Ascending aorta (tissue), 2 donors: ENCODE measurements at places on chromosomes 16 and 17. TPM values are rescaled to one million over a fixed set of nuclear protein-coding genes. Genes with fewer than 3 reads are reported as not detected.

PRRT2 gene
- 5.0 TPM for total RNA-seq

IL34 gene
- 116 TPM for total RNA-seq

MYH3 gene
- total RNA-seq = 0.32 TPM

TEKT3 gene
- total RNA-seq = not detected

DNA sequence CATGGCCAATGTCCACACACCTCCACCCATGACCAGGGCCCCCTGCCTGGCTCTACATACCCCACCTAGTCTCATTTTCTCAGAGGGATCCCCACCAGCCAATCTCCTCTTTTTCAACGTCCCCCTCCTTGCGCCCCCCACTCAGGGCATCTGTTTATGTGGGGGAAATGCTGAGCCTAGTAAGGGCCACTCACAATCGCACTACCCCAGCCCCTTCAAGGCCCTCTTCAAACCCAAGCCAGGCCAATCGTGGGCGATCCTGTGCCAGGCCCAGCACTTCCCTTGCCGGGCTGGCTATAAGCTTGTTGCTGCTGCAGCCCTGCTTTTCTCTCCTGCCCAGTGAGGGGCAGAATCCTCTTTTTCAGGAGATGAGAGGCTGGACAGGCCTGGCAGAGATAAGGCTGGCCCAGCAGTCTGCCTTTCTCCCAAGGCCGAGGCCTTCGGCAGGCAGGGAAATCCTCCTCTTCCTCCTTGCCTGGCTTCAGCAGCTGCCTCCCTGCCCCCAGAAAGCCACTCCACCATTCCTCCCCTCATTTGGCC lies 16.1 kb downstream of the HSD11B2 start:
- no peak for DNase-seq

- DNase-seq = no peak
Observed at GRCh38 chr17:48014595-48015111, 22.9 kb downstream of the COPZ2 start.

DNA sequence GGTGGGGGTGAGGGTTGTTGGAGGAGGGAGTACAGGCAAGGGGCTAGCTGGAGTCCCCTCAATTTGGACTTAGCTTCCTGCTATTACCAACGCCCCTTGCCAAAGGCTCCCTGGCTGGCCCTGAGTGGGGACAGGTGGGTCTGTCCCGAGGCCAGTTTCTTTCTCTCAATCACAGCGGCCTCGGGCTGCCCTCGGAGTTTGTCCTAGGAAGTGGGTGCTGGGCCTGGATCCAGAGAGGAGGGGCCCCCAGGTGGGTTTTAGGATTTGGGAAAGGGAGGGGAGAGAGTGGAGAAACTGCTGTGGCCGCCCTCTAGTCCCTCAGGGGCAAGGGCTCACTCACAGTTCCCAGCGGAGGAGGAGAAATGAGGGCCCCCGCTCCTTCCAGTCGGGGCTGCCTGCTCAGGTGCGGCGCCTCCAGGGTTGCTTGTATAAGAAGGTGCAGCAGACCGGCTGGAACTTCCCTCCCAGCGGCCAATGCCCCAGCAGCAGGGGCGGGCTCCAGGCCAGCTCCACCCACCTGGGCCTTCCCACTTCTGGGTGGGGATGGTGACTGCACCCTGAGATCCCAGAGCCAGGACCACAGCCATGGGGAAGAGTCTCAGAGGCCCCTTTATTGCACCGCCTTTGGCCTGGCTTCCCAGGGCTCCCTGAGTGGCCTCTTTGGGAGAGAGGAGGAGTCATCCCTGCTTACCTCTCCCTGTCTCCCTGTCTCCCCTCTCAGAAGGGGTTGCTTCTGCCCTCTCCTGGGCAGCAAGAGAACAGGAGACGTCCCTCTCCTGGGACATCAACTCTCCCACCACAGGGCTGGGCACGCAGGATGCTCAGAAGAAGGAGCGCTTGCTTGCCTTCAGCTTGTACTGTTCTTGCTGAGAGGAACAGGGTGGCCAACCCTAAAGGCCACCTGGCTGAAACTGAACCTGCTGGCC lies 112.0 kb upstream of the SMURF2 start:
- peak; percentile 60 for DNase-seq

- DNase-seq = no peak
Observed at GRCh38 chr17:15436473-15437302, 30.7 kb downstream of the CDRT4 start.

- DNase-seq = no peak
Observed at GRCh38 chr17:33513769-33514168, 220.7 kb upstream of the ASIC2 start.

- no peak for DNase-seq
Observed at GRCh38 chr16:14028202-14028601, 42.9 kb upstream of the MRTFB start.

DNA sequence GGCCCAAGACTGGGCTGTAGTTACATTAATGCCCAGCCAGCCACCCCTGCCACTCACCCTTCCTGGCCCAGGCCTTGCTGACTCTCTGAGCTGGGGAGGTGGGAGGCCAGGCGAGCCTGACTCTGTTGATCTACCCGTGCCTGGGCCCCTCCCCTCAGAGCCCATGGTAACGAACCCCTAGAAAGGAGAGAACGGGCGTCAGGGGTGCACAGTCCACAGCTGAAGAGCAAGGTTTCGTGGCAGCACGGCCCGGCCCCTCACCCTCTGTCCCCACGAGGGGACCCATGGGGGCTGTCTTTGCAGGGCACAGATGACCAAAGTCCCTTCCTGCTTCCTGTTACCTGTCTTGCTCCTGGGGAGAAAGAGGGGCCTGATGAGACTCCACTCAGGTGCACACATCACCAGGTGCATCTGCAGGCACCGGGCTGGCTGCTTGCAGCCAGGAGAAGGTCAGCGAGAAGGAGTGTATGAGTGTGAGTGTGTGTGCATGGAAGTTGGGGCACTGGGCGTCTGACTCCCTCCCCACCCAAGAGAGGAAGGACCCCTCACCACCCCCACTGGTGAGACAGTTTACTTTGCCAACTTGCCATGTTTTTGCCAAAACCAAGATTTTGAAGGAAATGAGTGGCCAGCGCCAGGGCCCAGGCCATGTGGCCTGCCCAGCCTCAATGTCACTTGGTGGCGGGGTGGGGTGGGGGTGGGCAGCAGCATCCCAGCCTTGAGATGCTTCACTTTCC lies 359.1 kb downstream of the SEC14L1 start:
- no peak for DNase-seq

GRCh38 chr16:1601031-1601430 lies 10.8 kb downstream of the IFT140 start:
- no peak for DNase-seq

- no peak for DNase-seq
Observed at GRCh38 chr17:46121165-46121764, 72.0 kb downstream of the KANSL1 start.

- no peak for DNase-seq
Observed at GRCh38 chr17:74307984-74308773, 17.8 kb upstream of the KIF19 start.
